ENCODE measurements at places on chromosomes 6 and 20. TPM values are rescaled to one million over a fixed set of nuclear protein-coding genes. Genes with fewer than 3 reads are reported as not detected.

GRCh38 chr6:146258206-146258605, 229.3 kb downstream of the GRM1 start:
- DNase-seq = no peak

DNA sequence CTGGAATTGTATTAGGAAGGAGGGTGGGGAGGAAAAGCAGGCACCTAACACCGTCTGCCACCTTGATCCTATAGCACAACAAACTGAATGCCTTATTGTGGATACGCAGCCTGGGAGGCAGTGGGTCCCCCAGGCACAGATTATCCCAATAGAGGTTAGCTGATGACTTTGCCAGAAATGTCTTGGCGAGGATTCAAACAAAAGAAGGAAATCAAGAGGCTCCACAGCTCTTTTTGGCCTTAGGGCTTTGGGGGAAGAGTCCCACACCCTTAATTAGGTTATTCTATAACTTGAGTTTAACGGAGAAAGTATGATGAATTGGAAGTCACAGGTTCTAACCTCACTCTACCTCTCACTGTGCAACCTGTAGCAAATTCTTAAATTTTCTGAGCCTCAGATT, 102.0 kb downstream of the MRPL14 start:
- no peak for DNase-seq

DNA sequence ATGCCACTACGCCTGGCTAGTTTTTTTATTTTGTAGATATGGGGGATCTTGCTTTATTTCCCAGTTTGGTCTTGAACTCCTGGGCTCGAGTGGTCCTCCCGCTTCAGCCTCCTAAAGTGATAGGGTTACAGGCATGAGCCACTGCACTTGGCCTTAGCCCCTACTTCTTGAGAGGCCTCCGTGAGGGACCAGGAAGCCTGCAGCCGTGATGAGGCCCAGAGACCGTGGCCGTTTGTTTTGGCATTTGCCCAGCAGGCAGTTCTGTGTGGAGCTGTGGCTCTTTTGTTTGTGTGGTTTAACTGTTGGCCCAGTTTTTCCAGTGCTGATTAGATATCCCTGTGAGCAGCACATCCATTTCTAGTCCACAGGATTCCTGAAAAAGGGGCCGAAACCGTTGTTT, 39.8 kb downstream of the SRSF3 start:
- DNase-seq = no peak

DNA sequence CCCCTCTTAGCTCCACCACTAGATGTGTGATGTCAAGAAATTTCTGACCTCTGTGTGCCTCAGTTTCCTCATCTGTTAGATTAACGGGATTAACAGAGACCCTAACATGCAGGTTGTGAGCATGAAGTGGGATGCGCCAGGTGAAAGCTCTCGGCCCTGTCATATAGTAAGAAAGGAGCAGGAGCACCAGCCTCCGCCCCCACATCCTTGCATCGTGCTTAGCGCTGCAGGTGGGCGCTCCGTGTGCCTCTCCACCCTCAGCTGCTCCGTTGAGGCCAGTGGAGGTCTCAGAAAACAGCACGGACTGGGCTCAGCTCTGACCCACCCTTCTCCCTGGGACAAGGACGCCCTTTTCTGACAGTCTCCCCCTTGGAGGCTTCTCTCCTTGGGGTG, 63.4 kb downstream of the TCP11 start:
- DNase-seq = no peak

GRCh38 chr20:44765091-44765490, 19.4 kb downstream of the KCNK15 start:
- DNase-seq = no peak

- peak; percentile 54 for DNase-seq
These were observed 2.2 kb downstream of the AHCY start for GRCh38 chr20:34300809-34301586.

DNA sequence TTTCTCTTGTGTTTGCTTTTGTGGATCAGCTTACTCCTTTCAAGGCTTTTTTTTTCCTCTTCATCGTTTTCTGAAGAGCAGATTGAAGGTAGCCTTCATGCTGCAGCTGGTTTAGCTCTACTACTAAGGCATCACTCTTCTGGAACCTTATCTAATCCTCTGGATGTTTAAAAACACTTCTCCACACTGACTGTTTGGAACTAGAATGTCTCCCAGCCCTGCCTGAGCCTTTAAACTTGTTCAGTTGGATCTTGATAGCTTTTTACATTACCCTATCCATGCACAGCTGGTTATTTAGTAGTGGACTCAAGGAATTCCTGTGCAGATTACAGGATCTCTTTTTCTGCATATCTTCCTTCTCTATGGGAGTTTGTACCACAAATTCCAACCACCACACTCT, 108.9 kb upstream of the ASCC3 start:
- no peak for DNase-seq

DNA sequence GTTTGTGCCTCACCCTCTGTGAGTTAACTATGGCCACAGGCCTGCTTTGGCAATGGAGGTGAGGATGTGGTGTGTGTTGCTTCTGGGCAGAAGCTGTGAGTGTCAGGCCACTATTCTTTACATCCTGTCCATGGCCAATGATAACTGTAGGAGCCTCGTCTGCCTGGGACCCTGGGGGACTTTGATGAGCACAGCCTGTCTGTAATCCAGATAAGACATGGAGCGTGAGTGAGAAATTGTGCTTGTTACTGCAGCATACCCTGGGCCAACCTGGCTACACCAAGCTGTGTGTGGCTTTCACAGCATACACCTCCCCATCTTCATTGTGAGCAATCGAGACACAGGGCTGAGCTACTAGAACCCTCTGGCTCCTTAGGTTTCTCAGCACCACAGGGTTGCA, 150.4 kb downstream of the MYLK4 start:
- DNase-seq = no peak

DNA sequence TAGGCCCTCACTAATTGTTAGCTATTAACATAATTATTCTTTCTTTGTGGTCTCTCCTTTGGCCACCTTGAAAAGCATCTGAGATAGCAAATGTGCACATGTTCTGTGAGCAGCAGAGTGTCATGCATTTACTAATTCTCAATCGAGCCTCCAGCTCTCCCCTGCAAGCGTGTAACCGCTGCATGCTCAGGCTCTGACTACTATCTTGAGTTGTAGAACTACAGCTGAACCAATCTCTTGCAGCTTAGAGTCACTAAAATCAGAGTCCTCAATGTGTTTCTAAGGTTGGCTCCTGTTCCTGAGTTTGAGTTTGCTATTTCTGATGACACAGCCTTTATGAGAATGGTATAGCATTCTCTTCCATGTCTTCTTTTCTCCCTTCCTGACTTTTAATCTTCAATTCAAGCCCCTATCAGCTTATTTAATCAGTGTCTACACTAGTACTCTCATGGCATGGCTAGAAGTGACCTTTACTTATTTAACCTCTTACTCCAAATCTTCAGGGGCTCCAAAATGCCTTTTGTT, 65.5 kb downstream of the PPP1R3G start:
- no peak for DNase-seq

DNA sequence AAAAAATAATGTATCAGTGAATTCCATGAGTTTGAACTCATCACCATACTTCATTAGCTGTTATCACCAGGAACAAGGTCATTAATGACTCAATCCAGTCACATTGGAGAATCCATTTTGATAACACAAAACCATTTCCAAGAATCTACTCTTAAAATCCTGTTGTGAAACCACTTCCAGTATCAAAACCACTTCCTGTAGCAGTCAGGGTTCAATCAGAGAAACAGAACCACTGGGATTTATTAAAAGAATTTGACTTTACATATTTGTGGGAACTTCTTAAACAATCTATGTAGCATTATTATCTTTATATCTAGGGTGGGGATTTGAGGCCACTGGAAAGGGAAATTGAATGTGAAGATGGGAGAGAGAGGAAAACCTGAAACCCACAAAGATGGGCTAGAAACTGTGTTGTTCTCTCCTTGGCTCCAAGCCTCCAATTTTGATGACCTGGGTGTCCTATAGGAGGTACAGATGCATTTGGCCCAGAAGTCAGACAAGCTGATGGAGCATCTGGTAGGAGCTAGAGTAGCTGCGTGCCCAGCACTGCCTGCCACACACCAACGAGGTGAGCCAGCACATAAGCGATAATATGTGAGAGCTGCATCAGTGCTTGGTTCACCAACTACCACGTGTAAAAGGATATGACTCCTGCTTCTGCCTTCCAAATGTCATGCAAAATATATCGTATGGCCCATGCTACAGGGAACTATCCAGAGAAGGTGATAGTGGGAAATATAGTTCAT, 117.0 kb downstream of the TMEM200A start:
- DNase-seq = no peak

GRCh38 chr6:48733581-48733980, 622.6 kb upstream of the PTCHD4 start:
- no peak for DNase-seq

DNA sequence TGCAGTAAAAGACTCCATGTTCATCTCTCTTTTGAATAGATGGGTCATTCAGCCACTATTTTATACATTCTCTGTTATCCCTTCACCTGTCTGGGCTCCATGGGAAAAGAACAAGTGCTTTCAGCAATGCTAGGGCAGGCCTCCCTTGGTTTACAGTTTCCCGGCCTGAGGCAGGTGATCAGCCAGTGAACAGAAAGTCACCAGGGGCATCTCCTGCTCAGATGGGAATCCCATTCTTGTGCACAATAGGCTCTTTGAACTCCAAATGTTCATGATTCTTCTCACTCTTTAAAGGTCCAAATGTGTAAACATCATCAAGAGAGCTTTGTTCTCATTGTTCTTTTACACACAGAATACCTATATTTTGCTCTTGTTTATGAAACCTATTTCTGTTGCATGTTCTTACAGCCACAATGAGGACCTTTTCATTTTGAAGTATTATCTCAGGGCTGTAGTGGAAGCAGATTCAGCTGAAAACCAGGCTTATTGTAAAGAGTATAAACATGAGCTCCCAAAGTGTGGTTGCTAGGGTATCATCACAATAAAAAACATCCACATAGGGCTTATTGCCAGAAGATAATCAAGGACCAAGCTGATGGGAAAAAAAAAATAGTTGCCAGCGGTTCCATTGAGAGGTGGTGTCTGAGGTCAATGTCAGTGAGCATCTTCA, 267.1 kb upstream of the SGK1 start:
- DNase-seq = no peak

GRCh38 chr20:62136283-62137091, 6.7 kb downstream of the PSMA7 start:
- no peak for DNase-seq

- no peak for DNase-seq
These were observed 53.0 kb upstream of the CST7 start for GRCh38 chr20:24895898-24896658.

DNA sequence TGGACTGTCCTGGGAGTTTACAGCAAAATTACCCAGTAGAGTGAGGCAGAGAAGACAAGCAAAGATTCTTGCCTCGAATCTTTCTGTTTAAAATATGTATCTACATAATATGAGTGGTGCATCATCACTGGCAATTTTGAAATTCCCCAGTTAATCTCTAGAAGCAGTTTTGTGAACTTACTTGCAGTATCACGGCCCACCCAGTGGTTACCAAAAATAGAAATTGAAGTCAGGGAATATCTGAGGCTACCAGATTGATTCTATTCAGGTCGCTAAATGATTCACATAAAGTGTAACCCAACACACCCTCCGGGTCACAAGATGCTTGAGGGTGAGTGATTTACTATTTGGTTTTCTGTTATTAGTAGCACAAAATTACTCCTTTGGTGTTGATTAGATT, 111.9 kb downstream of the PPP1R14C start:
- DNase-seq = no peak

DNA sequence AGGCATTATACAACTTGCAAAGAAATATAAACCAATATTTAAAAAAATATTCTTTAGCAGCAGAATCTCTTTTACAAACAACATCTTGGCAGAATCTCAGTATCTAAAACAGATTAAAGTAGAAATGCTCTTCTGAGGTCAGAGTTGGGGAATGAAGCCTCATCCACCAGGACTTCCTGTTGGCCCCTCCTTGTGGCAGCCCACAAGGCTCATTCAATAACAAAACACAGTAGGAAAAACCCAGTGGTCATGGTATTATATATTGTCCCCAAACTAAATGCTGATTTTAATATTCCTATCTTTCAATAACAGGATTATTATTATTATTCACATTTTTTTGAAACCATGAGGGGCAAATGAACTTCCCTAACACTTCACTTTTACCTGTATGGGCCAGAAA, 368.6 kb downstream of the BTBD9 start:
- DNase-seq = no peak

DNA sequence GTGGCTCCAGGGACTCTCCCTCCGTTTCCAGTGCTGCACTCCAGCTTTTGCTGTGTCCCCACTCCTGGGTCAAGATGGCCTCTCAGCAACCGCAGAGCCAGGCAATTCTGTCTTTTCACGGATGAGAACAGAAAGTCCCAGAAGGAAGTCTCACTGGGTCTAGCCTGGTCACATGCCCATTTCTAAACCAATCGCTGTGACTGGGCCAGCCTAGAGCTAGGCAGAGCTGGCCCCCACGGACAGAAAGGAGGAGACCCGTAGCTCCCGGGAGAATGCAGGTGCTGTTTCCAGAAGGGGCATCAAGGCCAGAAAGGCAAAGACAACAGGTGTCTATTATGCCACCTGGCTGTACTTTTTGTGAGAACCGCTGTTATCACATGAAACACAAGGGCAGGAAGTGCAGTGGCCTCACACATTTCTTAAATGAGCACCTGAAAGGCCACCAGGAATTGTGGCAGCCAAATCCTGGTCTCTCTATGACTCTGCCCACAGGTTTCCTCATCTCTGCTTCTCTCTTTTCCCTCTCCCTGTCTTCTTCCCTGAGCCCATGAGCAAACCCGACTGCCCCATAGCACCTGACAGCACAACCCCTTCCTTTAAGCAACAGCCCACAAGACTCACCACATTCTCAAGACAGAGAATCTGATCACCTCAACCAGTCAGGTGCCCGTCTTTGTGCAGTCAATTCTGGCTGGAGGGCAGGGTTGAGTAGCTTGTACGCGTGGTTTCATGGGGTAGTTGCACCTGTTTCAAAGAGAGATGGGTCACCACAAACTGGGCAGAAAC, 37.1 kb upstream of the B4GALT5 start:
- DNase-seq = no peak

DNA sequence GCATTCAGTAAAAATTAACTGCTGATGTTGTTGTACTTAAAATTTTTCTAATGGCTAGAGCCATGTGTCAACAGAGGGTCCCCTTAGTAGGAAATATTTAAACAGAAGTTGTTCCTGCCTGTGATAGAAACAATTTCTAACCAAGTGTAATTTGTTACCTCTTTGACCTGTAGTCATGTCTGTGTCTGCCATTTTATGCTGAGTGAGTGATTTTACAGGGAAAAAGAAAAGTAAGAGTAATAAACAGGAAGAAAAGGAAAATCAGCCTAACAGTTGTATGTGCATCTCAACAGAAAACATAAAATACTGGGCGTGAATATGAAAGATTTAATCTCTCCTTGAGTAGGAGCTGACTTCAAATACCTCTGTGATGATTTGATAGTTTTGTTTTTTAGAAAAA, 172.0 kb downstream of the FARS2 start:
- DNase-seq = no peak

GRCh38 chr6:16316741-16317251, 78.4 kb downstream of the GMPR start:
- no peak for DNase-seq

The GPRC6A gene
- total RNA-seq = not detected

The TBC1D32 gene
- 12.4 TPM for total RNA-seq

The PRDM13 gene
- not detected for total RNA-seq

The DEFB119 gene
- not detected for total RNA-seq

The MEP1A gene
- 0.09 TPM for total RNA-seq

Data from kidney (tissue), 22 donors.